ENCODE measurements at places on chromosomes 7 and 10.
A peak's percentile ranks its signal among the peaks of the same experiment; 100 is the strongest.

- DNase-seq: no peak
Measured at GRCh38 chr7:96200740-96201139, 121.2 kb downstream of the SLC25A13 start.

DNA sequence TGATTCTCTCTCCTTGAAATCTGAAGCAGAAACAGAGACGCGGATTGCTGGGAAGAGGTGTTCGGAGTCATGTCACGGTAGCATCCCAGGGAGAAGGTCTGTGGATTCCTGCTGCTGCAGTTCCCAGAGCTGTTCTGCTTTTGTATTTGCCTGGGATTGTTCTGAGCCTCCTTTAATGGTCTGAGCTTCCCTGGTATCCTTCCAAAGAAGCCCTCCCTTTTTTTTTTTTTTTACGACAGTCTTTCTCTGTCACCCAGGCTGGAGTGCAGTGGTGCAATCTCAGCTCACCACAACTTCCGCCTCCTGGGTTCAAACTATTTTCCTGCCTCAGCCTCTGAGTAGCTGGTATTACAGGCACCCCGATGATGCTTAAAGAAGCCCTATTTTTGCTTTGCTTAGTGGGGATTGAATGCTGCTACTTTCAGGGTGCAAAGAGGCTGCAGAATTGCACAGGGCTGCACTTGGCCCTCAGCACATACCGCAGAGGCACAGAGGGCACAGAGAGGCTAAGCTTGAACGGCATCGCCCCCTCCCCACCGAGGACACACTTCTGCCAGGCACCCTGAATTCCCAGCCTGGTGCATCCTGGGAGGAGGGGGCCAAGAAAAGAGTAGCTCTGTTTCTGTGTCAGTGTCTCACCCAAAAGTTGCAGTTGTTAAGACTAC, 208.6 kb upstream of the GALNT17 start:
- DNase-seq: no peak

DNA sequence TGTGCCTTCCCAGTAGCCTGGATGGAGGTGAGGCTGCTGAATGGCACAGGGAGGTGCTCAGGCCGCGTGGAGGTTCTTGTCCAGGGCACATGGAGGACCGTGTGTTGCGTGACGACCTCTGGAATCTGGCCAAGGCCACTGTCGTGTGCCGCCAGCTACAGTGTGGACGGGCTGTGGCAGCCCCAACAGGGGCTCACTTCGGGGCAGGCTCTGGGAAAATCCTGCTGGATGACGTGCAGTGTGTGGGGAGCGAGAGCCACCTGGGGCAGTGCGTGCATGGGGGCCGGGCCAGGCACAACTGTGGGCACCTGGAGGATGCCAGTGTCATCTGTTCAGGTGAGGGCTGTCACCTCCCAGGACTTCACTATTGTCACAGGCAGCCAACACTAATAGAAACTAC, 50.2 kb upstream of the C10orf120 start:
- DNase-seq: no peak

GRCh38 chr7:101891936-101892640, 74.7 kb downstream of the CUX1 start:
- DNase-seq: no peak

GRCh38 chr7:48760528-48761265, 163.7 kb upstream of the CDC14C start:
- DNase-seq: peak; percentile 86

DNA sequence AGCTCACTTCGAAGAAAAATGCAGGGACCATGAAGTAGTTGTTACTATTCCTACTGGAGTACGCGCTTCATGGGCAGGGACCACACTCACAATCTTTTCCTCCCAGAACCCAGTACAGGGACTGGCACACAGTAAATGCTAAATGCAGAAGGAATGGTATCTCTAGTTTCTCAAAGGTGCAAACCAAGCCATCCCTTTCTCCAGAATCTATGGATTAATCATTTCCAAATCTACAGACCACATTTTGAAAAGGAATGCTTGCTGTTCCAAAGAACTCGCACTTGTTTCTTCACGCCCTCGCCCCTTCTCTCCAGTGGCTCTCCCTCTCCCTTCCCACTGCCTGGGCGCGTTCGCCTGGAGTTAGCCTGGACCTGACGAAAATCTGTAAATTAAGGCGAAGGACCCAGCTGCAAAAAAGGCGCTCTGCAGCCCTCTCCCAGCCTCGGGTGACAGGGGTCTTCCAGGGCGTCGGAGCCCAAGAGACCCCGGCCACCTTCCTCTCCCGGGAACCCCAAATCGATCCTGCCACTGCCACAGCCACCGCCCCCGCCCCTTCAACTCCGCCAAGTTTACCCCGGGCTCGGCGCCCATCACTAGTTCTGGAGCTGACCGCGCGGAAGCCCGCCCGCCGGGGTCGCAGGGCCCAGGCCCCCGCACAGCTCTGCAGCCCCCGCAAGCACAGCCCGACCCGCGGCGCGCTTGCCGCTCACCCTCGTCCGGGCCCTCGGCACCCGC, 527 bp downstream of the PDIA4 start:
- peak; percentile 34 for DNase-seq

DNA sequence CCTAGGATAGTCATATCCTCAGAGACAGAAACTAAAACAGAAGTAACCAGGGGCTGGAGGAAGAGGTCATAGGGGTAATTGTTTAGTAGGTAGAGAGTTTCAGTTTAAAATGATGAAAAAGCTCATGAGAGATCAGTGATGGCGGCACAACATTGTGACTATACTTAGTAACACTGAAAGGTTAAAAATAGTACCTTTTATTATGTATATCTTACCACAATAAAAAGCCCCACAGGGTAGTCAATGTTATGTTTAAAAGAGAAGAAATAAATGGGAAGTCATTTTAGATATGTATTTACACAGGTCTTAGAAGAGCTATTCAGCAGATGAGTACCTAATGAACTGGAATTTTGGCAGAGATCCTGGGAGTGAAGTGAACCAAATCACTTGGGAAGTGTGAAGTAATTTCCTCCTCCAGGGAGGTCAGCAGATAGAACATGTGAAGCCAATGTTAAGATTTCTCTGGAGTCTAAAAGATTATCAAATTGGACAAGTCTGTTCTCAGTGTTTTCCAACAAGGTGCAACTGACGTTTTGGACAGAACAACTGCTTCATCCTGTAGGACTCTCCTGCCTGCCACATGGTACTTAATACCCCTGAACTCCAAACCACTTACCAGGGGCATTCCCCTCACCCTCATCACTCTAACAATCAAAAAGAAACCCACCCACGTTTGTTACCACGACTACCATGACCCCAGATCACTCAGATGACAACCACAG, 6.4 kb downstream of the CDCA7L start:
- peak; percentile 9 for DNase-seq

GRCh38 chr7:131488361-131488760, 68.1 kb downstream of the PODXL start:
- DNase-seq: no peak

DNA sequence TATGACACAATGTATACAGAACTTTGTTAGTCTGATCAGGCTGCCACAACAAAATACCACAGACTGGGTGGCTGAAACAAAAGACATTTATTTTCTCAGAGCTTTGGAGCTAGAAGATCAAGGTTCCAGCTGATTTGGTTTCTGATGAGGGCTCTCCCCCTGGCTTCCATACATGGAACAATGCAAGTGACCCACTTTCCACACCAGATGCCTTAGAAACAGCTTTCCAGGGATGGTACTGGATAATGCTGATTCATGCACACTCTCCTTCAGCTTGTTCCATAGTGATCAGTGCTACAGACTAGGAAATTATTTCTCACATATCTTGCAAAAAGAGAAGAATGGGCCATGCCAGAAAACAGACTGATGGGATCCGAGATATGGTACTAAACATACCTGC, 1274.9 kb upstream of the SORCS1 start:
- no peak for DNase-seq

DNA sequence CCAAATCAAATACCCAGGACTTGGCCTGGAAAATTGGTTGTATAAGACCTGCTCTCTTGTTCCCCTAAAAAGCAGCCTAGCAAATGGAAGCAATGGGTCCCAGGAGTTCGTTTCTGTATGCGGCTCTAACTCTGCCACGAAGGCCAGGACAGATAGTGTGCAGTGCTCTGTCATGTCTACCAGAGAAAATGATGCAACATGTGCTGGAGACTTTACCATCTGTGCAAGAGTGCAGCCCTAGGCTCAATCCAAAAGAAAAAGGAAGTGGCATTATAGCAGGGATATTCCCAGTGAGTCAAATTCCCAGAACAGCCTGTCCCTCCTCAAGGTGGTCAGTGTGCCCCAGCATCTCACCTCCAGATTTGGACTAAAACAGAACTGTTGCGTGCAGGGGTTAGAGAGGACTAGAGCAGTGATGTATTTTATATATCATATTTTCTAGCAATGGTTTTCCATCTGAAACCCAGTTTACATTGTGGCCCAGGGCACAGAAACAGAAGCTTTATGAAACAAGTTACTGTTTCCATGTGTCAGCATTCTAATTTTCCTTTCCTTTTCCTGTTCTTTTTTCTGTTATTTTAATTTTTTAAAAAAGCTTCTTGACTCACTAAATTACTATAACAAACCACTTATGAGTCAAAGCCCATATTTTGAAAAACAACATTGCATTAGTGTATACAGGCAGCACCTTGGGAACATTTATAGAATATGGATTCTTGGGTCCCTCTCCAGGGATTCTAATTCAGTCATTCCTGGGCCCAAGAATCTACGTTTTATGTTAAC, 311.2 kb downstream of the RNLS start:
- no peak for DNase-seq

DNA sequence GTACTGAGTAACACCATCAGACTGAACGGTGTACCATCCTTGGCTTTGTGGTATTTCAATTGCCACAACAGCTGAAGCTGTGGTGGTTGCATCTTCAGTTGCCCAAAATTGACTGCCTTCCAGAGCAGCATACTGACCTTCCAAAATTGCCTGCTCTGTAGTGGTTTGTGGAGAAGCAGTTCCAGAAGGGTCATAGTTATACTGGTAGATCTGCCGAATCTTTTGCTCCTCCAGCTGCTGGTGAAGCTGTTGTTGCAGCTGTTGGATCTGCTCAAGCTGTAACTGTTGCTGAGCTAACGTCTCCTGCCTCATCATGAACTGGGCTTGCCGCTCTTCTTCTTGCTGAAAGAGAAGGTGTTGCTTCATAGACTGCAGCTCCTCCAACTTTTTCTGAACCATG, 212.2 kb downstream of the PCLO start:
- no peak for DNase-seq

- no peak for DNase-seq
Measured at GRCh38 chr7:22551768-22552513, 52.0 kb upstream of the STEAP1B start.

- DNase-seq: no peak
Measured at GRCh38 chr10:48603421-48604038, 1.3 kb downstream of the ARHGAP22 start.
